CD8-positive, alpha-beta T cell (primary cell): ENCODE measurements at places on chromosomes 7 and 10.

- no peak for DNase-seq
Observed at GRCh38 chr7:69908454-69908853, 310.2 kb downstream of the AUTS2 start.

DNA sequence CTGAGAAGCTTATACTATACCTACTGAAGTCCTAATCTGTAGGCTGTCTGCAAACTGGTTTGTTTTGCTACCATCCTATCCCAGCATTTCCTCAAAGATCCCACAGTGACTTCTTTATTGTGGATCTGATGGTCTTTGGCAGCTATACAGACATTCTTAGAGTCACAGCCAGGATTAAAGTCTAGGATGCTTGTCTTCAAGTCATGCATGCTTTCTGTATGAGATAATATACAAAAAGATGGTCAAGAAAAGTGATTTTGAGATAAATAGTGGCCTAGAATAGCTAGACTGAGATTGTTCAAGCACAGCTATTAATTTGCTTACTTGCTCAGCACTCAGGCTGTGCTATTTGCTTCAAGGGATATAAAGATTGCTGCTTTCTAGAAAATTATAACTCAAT is 454.4 kb downstream of the AUTS2 start:
- DNase-seq = no peak

DNA sequence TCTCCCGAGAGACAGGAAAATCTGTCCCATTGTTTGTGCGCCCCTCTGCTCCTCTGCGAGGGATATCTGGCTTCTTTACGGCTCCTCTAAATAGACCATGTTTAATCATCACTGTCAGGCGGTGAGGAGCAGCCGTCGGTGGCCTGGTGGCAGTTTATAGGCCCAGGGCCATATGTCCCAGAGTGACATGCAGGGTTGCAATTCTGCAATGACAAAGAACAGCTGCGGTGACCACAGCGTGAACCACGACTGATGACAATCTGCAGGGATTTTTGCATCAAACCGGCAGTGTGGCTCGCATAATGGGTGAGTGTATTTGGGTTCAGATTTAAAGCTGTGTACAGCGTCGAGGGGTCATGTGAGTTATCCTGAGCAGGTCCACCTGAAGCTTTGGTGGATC is 41.5 kb downstream of the GATA3 start:
- DNase-seq = no peak

DNA sequence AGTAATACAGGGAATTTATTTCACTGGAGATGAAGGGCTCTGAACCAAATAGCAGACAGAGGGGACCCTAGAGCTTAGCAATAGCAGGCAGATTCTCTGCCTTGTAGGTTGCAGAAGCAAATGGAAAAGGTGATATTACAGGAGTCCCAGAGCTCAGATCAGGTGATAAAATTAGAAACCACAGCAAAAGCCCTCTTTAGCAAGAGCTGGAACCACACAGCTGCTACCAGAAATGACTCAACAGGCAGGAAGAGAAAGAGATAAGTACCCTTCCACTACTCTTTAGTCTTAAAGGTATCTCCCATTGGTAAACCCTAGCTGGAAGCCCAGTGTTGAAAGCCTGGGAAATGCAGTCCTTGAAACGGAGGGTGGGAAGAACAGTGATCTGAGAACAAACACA is 535.6 kb upstream of the GHITM start:
- peak; percentile 18 for DNase-seq

DNA sequence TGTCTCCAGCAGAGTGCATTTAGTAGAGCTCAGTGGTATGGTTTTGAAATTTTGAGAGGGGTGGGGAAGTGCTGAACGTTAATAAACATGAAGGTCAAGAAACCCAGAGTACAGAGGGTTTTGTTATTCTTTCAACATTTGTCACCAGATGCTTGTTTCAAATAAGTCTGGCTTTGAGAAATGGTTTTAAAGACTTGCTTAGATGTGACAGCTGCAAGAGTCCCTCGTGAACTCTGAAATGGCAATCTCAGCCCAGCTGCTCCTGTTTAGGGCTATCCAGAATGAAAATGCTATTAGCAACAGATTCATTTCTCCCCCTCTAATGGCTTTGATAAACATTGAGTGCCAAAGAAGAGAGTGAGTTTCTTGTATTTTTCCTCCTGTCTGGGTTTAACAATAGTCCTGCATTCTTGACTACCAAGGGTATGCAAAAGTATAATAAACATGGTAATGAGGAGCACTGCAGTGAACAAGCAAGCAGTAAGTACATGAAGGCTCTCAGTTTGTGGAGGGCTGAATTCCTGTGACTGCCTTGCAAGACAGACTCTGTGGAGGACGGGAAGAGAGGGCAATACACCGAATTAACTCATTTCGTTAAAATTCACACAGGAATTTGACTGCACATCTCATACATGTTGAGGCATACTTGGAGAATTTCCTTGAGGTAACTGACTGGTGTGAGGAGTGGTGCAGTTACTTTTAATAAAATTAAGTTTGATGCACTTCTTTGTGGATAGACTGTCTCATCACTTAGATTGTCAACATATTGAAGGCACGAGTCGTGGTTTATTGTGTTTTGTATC is 490.9 kb downstream of the REEP3 start:
- no peak for DNase-seq

- DNase-seq = no peak
Observed at GRCh38 chr7:66845379-66846095, 75.5 kb upstream of the TMEM248 start.

- DNase-seq = no peak
Observed at GRCh38 chr7:34875481-34875880, 161.8 kb downstream of the DPY19L1 start.

GRCh38 chr7:71385330-71385729 is 253.4 kb downstream of the GALNT17 start:
- DNase-seq = no peak

- DNase-seq = no peak
Observed at GRCh38 chr10:75356484-75356883, 45.1 kb downstream of the ZNF503 start.

DNA sequence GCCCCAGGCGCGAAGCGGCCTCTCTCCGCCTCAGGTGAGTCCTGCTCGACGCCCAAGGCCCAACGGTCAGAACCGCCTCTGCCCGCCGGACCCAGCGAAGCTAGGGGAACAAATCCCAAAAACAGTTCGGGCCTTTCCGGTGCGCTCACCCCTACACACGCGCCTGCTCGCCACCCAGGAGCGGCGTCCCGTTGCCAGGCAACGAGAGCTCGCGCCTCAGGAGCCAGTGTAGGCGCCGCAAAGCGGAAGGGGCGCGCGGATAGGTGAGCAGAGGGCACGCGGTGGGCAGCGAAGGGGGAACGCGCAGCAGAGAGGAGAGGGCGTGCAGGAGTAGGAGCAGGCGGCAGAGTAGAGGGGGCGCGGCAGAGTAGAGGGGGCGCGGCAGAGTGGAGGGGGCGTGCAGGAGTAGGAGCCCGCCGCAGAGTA is at the start of the genes DYDC1 and DYDC2:
Gene DYDC1 (minus strand): TSS at position 193 of the 426 bp plus-strand sequence. CDS start 4,154 bp downstream, outside the sequence.
Gene DYDC2 (plus strand): TSS at position 219 of the 426 bp plus-strand sequence. CDS start 5,663 bp downstream, outside the sequence.
- peak; percentile 27 for DNase-seq

- no peak for DNase-seq
Observed at GRCh38 chr10:50431133-50431532, 179.8 kb upstream of the ASAH2 start.

GRCh38 chr7:110386913-110387312 is 704.0 kb upstream of the LRRN3 start:
- DNase-seq = no peak

DNA sequence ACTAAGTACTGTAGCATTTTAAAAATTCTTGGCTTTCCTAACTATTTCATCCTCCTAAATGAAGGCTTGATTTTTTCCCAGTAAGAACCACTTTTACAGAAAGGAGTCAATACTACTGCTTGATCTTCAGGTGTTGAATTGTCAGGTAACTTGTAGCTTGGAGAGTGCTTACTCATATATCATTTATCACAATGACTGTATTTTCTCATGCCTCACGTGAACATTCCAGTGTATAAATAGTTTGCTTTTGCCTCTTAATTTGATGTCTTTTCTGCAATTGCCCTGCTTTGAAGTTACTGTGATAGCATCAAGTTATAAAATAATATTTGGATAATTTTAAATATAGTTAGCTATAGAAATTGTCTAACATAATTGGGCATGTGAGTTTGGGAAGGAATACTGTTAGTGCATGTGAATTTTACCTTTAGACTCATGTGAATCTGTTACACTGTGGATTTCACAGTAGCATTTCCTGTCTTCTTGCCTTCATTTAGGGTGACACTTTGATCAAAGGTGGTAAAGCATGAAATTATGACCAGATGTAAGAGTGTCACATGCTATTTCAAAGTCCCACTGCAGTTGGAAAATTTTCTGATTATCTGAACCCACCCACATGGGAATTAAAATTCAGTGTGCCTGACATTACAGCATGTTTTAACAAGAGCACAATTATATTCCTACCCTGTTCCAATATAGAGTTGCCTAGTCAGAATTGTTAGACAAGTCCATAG is 962.8 kb downstream of the DNAJB9 start:
- no peak for DNase-seq

DNA sequence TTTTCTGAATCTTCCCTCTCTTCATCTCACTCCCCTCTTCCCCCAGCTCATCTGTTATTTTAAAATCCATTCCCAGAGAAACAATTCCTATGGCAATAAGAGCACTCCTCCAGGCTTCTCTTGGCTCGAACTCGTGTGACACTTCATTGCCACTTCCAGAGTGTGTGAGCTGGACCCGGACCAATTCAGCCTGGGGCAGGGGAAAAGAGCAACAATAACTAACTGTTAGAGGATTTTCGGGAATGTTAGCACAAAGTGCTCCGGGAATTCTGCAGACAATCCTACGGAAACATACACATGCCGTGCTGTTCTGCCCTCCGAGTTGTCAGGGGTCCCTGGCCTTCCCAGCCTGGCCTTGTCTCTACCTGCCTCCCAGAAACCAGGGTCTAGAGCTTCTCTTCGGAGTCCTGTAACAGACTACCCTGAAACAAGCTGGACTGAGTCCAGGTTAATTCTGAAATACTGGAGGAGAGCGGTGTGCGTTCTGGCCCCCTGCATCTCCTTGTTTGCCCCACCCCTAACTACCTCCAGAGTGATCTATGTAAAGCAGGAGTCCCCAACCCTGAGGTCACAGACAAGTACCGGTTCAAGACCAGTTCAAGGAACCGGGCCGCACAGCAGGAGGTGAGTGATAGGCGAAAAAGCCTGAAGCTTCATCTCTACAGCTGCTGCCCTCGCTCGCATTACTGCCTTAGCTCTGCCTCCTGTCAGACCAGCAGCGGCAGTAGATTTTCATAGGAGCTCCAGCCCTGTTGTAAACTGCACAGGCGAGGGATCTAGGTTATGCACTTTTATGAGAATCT is 11.3 kb downstream of the COL26A1 start:
- DNase-seq = no peak

GRCh38 chr10:92413519-92413918 is 122.6 kb downstream of the MARCHF5 start:
- no peak for DNase-seq

- no peak for DNase-seq
Observed at GRCh38 chr7:6246251-6246917, 26.0 kb downstream of the CYTH3 start.

- no peak for DNase-seq
Observed at GRCh38 chr10:28296023-28296422, 6.8 kb downstream of the MPP7 start.

- no peak for DNase-seq
Observed at GRCh38 chr7:29265208-29265923, 70.8 kb downstream of the CHN2 start.

GRCh38 chr7:80763289-80763688 is 124.8 kb downstream of the CD36 start:
- DNase-seq = no peak

GRCh38 chr7:46900312-46901263 is 681.3 kb downstream of the TNS3 start:
- no peak for DNase-seq

- no peak for DNase-seq
Observed at GRCh38 chr10:75033399-75034130, 77.9 kb upstream of the SAMD8 start.

DNA sequence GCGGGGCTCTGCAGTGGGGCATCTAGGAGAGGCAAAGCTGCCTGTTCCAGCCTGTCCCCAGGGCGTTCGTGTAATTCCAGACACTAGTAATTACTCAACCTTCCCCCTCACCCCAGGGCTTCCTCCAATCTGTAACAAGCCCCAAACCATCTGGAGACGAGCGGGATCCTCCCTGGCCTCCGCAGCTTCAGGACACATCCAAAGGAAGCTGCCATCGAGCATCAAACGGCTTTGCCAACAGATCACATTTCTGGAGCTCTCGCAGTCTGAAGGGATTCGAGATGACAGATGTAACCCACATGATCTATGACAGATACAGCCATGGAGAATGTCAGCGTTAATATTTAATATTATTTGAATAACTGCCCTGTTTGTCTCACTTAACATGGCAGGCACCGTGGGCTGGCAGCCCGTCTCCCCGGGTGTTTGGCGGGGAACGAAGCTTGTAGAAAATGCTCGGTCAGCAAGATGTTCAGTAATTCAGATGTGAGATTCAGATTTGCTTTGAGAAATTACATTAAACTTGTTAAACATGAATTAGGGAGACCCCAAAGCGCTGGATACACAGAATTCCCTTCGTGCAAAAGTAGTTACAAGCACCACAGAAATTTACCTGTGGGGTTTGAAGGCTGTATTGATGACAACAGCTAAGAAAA is 108.5 kb upstream of the C7orf33 start:
- DNase-seq = no peak

- DNase-seq = no peak
Observed at GRCh38 chr10:129626309-129626708, 159.3 kb downstream of the MGMT start.

DNA sequence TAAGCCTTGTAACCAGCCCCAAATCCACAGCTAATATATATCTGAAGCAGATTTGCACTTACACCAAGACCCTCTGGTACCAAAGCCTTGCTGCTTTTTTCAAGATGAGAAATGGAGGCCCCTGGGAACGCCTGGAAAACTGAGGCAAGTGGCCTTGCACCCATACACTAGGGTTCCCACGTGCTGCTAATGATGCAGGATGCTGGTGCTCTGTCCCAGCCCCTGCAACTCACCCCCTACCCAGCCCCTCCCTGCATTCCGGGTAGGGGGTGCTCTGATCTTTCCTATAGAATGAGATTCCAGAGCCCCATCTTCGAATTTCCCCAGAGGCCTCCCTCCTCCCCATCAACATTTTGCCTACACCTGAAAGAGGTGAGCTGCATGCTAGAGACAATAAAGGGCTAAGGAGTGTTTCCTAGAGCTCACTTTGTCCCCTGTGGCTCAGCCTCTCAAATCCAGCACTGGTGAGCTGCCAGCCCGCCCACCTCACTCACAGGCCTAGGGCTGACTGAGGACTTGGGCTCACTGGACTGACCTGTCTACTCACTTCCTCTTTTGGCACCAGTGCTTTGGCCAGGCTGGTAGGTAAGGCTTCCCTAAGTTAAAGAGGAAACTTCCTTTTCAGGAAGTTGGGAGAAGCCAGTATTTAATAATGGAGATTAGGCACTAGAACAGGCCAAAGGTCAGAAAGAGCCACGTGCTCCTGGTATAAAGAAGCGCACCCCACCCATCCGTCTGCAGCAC is 9.8 kb downstream of the RBP4 start:
- no peak for DNase-seq

- DNase-seq = no peak
Observed at GRCh38 chr10:11298116-11298515, 280.4 kb downstream of the CELF2 start.

GRCh38 chr7:108138911-108139310 is 8.8 kb upstream of the LAMB4 start:
- DNase-seq = no peak

GRCh38 chr7:32868116-32868515 is 23.4 kb downstream of the KBTBD2 start:
- no peak for DNase-seq
